ENCODE measurements at places on chromosomes 1 and 21. TPM values are rescaled to one million over a fixed set of nuclear protein-coding genes. Genes with fewer than 3 reads are reported as not detected.

DNA sequence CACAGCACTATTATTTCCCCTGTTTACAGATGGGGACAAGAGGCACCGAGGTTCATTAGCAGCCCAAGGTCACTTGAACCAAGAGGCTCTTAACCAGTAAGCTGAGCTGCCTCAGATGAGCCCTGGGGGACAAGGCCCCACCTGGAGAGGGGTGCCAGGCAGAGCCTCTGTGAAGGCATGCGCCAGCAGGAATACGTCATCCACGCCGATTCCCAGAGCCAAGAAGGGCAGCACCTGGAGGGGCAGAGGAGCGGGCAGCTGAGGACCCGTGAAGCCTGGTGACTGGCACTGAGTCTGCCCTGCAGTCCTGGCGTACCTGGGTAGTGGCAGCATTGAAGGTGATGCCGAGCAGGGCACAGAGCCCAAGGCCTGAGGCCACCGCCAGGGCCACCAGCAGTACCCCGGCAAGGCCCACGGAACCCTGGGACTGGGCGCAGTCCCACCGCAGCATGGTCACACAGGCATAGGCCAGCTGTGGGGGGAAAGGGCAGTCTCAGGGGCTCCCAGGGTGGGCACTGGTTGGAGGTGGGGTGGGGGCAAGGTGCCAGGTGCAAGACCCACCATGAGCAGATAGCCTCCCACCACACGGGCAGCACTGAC, 14.1 kb downstream of the PTCH2 start:
- no peaks in the 10 kb centered on the region for H3K27me3 ChIP-seq
- no peak for DNase-seq
- no peaks in the 10 kb centered on the region for H3K36me3 ChIP-seq
- no peak overlapping the region for H3K4me3 ChIP-seq

DNA sequence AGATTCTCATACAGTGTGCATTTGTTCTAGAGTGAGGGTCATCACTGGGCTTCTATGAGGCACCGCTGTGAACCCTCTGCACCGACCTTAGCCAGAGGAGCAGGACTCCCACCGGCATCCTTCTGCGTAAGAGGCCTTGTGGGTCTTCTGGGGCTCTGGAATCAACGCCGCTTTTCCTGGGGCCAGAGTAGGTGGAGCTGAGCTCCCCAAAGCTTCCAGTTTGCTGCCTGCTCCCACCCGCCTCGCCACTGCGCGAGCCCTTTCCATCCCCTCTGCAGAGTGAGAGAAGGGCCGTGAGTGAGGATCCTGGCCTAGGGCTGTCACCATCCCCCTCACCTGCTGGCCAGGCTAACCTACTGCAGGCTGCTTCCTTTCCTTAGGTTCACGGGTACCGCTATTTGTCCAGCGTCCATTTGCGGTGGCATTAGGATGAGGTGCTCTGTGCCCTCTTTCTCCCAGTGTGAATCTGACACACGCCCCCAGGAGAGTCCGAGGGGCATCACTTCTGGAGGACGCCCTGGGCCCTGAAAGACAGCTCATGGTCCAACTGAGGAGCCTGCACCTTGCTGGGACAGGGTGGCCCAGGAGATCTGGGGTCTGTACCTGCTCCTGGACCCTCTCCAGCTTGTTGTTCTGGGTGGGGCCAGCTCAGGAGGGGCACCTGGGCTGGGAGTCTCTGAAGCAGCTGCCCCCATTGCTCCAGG, 36.2 kb downstream of the UMODL1 start:
- no peaks in the 10 kb centered on the region for H3K27me3 ChIP-seq
- H3K27ac ChIP-seq: no peak overlapping the region
- DNase-seq: no peak
- H3K36me3 ChIP-seq: no peaks in the 10 kb centered on the region

DNA sequence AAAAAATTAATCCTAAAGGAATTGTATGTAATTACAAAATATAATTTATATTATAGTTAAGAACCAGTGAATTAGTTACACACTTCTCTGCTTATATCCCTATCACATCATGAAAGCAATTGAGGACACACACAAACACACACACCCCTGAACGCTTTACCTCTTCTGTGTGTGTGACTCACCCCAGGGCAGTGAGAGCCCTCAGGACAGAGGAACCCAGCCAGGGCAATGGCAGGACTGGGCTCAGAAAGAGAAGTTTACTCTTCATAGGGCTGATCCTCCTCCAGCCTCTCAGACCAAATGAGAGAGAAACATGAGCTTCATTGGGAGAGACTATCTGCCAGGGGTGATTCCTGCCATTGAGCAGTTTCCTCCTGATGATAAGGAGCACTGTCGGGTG, 38.1 kb downstream of the SLC44A3 start:
- peak; percentile 62 for DNase-seq
- H3K4me3 ChIP-seq: no peak overlapping the region
- H3K27me3 ChIP-seq: no peaks in the 10 kb centered on the region
- H3K36me3 ChIP-seq: no peaks in the 10 kb centered on the region

DNA sequence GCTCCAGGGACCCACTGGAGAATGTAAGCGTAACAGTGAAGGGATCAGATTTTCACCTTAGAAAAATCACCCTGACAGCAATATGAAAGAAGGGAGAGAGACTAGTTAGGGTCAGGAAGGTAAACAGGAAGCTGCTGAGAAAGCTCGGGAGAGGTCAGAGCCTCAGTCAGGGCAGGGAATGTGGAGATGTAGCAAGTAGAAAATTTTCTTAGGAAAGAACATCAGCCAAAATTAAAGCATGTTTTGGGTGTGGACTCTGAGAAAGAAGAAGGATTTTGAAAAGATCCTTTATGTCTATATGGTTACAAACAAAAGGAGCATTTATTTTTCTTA, 16.7 kb upstream of the ERICH3 start:
- H3K27me3 ChIP-seq: no peaks in the 10 kb centered on the region
- no peak overlapping the region for H3K27ac ChIP-seq
- no peak for DNase-seq
- no peak overlapping the region for H3K4me3 ChIP-seq

GRCh38 chr1:108624069-108624468, 36.8 kb downstream of the HENMT1 start:
- no peak overlapping the region for H3K27ac ChIP-seq
- no peaks in the 10 kb centered on the region for H3K36me3 ChIP-seq
- H3K27me3 ChIP-seq: no peaks in the 10 kb centered on the region
- no peak for DNase-seq

GRCh38 chr1:40897513-40897912, 35.4 kb upstream of the CITED4 start:
- no peak overlapping the region for H3K27ac ChIP-seq
- H3K4me1 ChIP-seq: peaks cover 7% of the 10 kb centered on the region
- H3K36me3 ChIP-seq: no peaks in the 10 kb centered on the region
- H3K27me3 ChIP-seq: no peaks in the 10 kb centered on the region

MCOLN2 gene
- 1.0 TPM for total RNA-seq
